ENCODE measurements at places on chromosomes 2 and 18. TPM values are rescaled to one million over a fixed set of nuclear protein-coding genes. Genes with fewer than 3 reads are reported as not detected.

DNA sequence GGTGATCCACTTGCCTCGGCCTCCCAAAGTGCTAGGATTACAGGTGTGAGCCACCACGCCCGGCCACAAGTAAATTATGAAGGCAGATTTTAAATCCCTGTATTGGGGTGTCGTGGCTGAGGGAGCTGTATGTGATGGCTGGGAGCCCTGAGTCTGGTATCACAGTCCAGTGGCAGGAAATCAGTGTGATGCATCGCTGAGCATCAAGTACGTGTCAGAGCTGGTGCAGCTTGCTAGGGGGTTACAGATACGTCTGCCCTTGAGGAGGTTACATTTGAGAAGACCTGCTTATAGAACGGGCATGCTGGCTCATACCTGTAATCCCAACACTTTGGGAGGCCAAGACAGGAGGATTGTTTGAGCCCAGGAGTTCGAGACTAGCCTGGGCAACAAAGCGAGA, 4.3 kb downstream of the ENOSF1 start:
- H3K27ac ChIP-seq: no peak overlapping the region
- DNase-seq: no peak
- no peak overlapping the region for H3K4me3 ChIP-seq
- no peaks in the 10 kb centered on the region for H3K27me3 ChIP-seq
- H3K4me1 ChIP-seq: peaks cover 6% of the 10 kb centered on the region

- H3K36me3 ChIP-seq: no peaks in the 10 kb centered on the region
- no peak overlapping the region for H3K4me3 ChIP-seq
- H3K27me3 ChIP-seq: no peaks in the 10 kb centered on the region
- peaks cover 12% of the 10 kb centered on the region for H3K4me1 ChIP-seq
Observed at GRCh38 chr2:237427769-237428506, 14.0 kb upstream of the COL6A3 start.

DNA sequence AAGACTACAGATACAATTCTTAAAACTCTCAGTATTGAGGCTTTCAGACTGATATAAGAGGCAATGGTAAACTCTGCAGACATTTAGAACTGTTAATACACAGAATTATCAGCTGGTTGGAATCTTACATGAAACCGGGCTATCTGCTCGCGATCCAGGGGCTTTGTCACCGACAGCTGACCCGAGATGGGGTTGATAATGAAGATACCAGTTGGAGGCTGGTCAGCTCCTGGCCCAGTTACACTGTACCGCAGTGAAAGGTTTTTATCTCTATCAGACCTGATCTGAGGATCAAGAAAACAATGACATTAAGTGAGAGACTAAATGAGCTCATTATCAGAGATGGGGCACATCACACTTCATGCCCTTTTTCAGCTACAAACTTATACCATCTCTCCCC, 167.3 kb downstream of the CDH2 start:
- no peaks in the 10 kb centered on the region for H3K27me3 ChIP-seq
- no peak for DNase-seq
- H3K27ac ChIP-seq: no peak overlapping the region
- no peak overlapping the region for H3K4me3 ChIP-seq
- H3K4me1 ChIP-seq: no peaks in the 10 kb centered on the region

- H3K36me3 ChIP-seq: no peaks in the 10 kb centered on the region
- H3K4me1 ChIP-seq: peaks cover 18% of the 10 kb centered on the region
- H3K27ac ChIP-seq: peak overlapping the region; percentile 66
- H3K4me3 ChIP-seq: peak overlapping the region; percentile 53
Observed at GRCh38 chr2:239307921-239308613, 92.8 kb downstream of the HDAC4 start.

GRCh38 chr18:45355944-45356520, 259.2 kb upstream of the SLC14A2 start:
- no peaks in the 10 kb centered on the region for H3K4me1 ChIP-seq
- H3K27ac ChIP-seq: no peak overlapping the region
- H3K4me3 ChIP-seq: no peak overlapping the region
- H3K27me3 ChIP-seq: no peaks in the 10 kb centered on the region

DNA sequence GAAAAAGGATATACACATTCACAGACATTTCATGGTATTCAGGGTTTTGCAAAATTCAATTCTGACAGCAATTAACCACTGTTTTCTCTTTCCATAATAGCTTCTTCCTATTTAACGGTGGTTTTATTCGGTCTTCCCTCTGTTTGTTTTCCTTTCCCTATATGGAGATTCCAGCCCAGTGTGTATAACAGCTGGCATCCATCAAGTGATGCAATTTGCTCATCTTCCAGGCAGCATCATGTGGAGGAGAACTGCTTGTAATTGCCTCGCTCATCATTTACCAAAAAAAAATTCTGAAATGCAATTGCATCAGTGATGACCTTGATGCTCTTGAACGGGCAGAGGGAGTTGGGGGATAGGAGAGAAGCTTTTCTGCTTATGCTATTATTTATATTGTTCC, 165.9 kb upstream of the PGAP1 start:
- no peaks in the 10 kb centered on the region for H3K4me1 ChIP-seq
- DNase-seq: peak; percentile 94
- H3K27me3 ChIP-seq: no peaks in the 10 kb centered on the region
- no peak overlapping the region for H3K27ac ChIP-seq
- no peak overlapping the region for H3K4me3 ChIP-seq

DNA sequence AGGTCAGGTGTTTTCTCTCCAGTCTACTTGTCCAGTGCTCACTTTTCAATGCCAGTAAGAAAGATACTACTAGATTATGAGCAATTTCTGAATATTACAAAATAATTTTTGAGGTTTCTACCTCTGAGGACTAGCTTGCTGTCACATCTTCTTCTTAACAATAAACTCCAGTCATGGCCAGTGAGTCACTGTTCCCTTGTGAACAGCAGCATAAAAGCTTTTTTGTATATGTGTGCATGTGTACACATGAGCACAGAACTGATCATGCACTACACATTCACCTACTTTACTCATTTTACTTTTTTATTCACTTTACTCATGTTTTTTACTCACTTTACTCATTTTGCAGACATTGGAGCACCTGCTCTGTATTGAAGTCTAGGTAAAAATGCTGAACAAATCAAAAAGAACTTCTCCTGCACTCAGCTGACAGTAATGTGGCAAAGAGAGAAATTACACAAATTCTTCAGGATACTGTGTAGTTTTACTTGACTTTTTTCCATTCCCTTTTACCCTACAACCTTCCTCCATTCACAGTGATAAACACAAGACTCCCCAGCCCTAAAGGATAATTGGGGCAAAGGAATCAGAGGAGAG, 28.0 kb downstream of the ST6GAL2 start:
- H3K36me3 ChIP-seq: no peaks in the 10 kb centered on the region
- no peak for DNase-seq
- H3K27ac ChIP-seq: no peak overlapping the region

DNA sequence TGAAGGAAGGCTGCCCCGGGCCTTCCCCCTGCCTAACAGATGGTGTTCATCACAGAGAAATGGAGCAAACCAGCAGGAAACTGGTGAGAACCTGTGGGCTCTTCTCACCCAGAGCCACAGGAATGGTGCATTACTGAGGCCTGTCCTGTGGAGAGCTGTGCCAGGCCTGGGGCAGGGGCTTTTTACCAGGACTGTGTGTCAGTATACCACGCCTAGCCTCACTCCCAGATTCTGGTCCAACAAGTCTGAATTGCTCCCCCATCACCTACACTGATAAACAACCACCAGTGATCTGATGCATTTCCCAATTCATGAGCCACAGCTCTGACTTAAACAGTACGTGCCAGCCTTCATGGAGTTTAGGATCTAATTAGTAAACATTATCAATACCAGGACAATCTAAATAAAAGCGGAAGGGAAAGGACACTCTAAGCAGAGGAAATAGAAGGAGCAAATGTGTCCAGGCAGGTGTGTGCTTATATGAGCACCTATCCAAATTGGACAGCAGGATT, 8.9 kb upstream of the DGUOK start:
- DNase-seq: no peak
- H3K4me3 ChIP-seq: no peak overlapping the region
- H3K27ac ChIP-seq: no peak overlapping the region
- H3K4me1 ChIP-seq: no peaks in the 10 kb centered on the region

- no peaks in the 10 kb centered on the region for H3K4me1 ChIP-seq
- H3K27ac ChIP-seq: no peak overlapping the region
- no peaks in the 10 kb centered on the region for H3K36me3 ChIP-seq
Observed at GRCh38 chr2:168851674-168852320, 38.4 kb downstream of the SPC25 start.

DNA sequence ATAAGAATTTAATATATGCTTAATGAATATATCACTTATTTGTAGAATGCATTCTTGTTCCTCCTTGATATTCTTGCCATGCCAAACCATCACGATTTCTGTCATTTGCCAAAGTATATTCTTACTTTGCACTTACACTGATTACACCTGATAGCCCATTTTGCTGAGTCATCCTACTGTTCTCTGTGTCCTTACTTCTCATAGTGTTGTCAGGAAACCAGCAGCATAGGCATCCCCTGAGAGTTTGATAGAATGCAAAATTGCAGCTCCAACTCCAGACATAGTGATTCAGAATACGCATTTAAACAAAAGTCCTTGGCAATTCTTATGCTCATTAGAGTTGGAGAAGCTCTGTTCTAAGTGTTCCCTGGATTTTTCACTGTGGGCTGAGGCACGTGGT, 687.1 kb downstream of the DPP10 start:
- no peaks in the 10 kb centered on the region for H3K27me3 ChIP-seq
- no peak for DNase-seq
- no peak overlapping the region for H3K4me3 ChIP-seq
- no peaks in the 10 kb centered on the region for H3K36me3 ChIP-seq

GRCh38 chr2:188522517-188522916, 230.8 kb downstream of the GULP1 start:
- peaks cover 14% of the 10 kb centered on the region for H3K4me1 ChIP-seq
- H3K4me3 ChIP-seq: no peak overlapping the region
- peak; percentile 68 for DNase-seq

DNA sequence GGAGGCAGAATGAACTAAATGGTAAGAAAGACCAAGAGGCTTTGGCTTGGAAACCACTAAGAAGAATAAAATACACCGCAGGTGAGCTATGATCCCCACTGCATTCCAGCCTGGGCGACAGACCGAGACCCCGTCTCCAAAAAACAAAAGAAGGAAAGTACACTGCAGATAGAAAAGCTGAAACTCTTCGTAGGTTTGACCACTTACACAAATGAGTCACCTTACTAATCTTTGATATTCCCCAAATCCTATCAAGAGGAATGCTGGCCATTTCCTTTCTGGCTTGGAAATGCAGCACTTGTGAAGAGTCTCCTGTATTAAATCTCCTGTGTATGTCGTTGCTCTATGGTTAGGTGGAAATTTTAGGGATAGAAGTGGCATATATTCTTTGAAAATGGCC, 108.8 kb downstream of the MTCL1 start:
- H3K4me1 ChIP-seq: peaks cover 10% of the 10 kb centered on the region
- DNase-seq: peak; percentile 30
- H3K4me3 ChIP-seq: no peak overlapping the region
- peaks cover 9% of the 10 kb centered on the region for H3K36me3 ChIP-seq
- H3K27me3 ChIP-seq: no peaks in the 10 kb centered on the region
- H3K27ac ChIP-seq: no peak overlapping the region

DNA sequence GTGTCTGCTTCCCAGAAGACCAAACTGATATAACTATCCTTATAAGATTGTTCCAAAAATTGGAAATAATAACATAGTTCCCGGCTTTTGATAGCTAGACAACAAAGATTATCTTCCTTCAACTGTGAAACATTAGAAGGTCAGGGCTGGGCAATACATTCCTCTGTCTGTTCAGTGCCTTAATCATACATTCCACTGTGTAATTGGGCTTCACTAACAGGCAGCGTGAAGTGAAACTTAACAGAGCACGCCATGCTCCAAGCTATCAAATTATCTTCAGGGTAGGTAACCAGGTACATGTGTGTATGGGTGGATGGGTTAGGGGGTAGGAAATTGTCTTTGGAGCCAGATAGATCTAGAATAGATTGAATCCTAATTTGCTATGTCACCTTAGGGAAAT, 23.5 kb upstream of the ARL5A start:
- no peaks in the 10 kb centered on the region for H3K4me1 ChIP-seq
- H3K27ac ChIP-seq: no peak overlapping the region
- H3K27me3 ChIP-seq: no peaks in the 10 kb centered on the region
- H3K36me3 ChIP-seq: no peaks in the 10 kb centered on the region

DNA sequence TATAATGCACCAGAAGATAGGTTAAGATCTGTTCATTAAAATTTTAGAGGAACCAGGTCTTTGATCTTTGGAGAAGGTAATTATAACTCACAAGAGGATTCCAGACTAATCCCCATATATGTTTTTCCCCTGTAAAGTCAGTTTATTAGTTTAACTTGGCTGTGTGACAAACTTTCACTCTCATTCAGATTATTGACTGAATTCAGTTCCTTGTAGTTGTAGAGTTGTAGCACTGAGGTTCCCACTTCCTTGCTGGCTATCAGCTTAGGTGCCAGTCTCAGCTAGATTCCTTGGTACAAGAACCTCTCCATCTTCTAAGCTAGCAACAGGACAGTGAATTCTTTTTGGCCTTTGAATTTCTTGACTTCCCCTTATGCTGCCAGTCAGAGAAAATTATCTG, 19.1 kb downstream of the REG1A start:
- DNase-seq: no peak
- H3K4me3 ChIP-seq: no peak overlapping the region
- no peaks in the 10 kb centered on the region for H3K4me1 ChIP-seq
- no peak overlapping the region for H3K27ac ChIP-seq
- no peaks in the 10 kb centered on the region for H3K36me3 ChIP-seq

GRCh38 chr2:29113027-29113686, 2.1 kb upstream of the CLIP4 start:
- no peaks in the 10 kb centered on the region for H3K36me3 ChIP-seq
- H3K4me1 ChIP-seq: peaks cover 26% of the 10 kb centered on the region
- H3K27me3 ChIP-seq: no peaks in the 10 kb centered on the region

DNA sequence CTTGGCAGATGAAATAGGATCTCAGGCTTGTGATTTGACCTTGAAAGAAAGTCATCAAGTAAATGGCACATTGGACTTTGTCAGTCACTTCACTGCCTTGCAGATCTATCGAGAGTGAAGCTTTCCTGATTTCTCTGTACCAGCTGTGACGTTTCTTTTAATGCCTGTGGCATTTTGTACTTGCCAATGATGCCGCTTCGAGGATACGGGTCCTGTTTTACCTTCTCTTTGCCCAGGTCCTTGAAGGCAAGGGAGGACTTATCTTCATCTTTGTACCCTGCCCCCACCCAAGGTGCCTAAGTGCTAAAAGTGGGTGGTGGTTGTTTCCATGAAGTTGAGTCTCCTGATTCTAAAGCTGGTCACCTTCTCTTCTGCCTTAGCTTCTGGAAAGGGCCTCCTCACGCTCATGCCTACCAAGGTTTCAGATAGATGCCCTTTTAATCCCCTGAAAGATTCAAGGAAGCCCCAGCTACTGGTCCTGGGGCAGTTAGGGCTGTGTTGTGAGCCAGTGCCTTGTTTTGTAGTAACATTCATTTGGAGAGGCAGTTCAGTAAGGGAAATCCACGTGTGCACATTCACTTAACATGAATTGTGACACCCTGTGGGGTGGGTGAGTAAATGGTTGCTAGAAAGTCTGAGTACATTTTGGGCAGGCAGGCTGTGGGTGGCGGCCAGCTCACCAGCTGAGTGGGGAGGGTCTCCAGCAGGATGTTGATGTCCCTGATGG, 6.1 kb downstream of the LBH start:
- no peak overlapping the region for H3K4me3 ChIP-seq
- DNase-seq: peak; percentile 29
- peaks cover 34% of the 10 kb centered on the region for H3K36me3 ChIP-seq
- no peaks in the 10 kb centered on the region for H3K27me3 ChIP-seq
- peak overlapping the region; percentile 59 for H3K27ac ChIP-seq
- H3K4me1 ChIP-seq: peaks cover 42% of the 10 kb centered on the region

Gene NT5DC4
- total RNA-seq: not detected

Gene NCKAP5
- total RNA-seq: 2.6 TPM

Gene FBLN7
- 0.99 TPM for total RNA-seq

Gene EFHD1
- not detected for total RNA-seq

Gene ANKRD30BL
- total RNA-seq: not detected

Gene ADGRF3
- total RNA-seq: not detected

Gene MAP2
- total RNA-seq: 51.0 TPM

Gene LHCGR
- total RNA-seq: not detected

All from fibroblast of lung (primary cell).